ENCODE measurements at places on chromosomes 3 and 15.

DNA sequence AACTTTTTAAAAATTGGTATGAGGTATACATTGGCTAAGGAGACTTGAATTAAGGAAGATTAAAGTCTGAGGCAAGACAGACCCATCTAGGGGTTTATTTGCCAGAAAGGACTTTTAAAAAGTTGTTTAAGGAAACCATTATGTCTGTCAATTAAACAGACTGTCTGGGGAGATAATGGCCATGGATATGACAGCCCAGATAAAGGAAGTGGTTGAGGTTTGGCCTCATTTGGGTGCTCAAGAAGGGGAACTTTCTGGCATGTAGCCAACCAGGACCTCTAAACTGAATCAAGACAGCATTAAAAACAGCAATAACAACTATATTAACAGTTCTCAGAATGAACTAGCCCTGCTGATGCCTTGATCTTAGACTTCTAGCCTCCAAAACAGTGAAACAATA, 9.9 kb upstream of the CD200R1L start:
- no peak for DNase-seq

DNA sequence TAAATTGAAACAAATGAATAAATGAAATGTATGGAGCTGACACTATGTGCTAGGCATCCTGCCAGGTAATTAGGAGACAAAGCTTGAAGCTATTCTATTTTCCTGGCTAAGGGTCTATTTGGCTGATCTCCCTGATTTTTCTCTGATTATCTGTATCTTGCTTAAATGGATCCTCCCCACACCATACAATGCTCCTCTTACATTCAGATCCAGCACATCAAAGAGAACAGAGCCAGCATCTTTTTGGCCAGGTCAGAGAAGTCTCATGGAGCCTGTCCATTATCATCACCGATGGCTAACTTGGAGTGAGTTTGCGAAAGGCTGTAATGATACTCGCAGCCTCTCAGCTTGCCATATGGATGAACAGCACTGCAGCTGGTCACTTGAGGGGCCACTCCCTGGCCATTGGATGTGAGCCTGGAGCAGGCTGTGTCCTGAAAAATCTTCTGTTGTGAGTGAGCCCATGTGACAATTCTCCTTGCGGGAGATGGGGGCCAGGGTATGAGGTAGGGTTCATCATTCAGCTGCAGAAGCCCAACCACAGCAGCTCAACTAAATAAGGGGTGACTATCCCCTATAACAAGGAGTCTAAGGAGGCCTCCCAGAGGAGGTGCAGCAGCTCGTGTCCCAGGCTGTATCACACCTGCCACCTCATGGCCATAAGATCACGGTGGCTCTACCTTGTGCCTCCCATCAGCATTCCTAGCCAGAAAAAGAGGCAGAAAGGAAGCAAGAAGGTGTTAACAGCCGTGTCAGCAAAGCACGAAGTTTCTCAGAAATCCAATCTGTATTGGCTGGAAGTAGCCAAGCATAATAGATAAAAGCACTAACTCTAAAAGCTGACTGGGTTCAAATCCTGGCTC, 69.3 kb upstream of the ST8SIA2 start:
- no peak for DNase-seq

DNA sequence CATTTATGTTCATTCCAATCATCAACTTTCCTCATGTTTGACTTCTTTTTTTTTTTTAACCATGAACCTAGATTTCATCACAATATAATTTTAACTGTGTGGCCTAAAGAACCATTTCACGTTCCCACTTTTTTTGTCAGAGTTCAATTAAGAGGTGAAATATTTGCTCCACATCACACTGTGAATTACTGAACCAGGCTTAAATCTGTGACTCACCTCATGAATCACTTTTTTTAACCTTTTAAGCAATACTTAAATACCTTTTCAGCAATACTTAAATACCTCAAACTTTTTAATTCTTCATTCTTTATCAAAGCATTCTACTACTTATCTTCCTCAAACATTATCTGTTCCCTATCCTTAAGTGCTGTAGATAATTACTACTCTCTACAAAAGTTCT, 137.6 kb downstream of the SI start:
- DNase-seq = no peak

DNA sequence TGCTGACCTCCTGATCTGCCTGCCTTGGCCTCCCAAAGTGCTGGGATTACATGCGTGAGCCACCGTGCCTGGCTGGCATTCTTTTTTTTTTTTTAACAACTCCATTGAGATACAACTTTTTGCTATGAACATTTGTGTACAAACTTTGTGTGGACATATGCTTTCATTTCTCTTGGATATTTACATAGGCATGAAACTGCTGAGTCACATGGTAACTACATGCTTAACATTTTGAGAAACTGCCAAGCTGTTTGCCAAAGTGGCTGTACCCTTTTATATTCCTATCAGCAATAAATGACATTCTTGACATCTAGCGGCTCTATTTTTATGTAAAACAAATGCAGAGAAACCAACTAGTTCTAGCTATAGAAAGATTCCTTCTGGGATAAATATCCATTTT, 8.7 kb upstream of the YEATS2 start:
- no peak for DNase-seq

DNA sequence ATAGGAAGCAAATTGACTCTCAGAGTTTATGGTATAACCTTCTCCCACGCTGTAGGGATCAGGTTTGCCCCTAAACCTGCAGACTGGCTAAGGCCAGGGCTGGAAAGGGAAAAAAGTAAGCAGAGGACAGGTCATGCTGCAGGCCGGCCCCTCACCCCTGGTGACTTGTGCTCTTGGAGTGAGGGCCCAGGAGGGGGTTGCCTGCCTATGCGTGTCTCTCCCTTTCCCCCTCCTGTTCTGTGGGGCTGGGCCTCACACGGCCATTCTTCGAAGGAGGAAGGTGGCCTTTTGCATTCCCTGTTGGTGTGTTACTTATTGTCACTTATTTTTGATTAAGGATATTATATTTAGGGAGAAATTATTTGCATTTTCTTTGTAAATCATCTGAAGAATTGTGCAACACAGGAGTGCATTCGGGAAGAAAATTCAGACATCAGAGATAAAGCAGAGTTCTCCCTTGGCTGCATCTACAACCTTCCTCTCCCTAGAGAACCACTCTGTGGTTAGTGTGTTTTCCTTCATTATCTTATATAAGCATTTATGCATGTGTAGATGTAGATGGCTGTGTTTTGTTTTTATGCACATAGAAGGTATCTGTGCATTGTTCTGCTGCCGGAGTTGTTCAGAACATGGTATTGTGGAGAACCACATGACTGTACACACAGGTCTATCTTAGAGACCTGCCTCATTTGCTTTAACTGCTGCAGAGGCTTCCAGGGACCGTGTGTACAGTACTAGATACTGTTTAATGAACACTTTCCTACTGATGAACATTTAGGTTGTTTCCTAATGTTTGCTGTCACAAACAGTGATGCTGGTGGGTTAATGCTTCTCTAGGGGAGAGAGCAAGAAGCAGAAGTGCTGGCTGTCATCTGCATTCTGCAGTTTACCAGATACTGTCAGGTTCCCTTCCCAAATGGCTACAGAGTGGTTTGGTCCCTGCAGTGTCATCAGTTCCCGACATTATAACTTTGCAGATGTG, 133.5 kb downstream of the APBA2 start:
- no peak for DNase-seq

DNA sequence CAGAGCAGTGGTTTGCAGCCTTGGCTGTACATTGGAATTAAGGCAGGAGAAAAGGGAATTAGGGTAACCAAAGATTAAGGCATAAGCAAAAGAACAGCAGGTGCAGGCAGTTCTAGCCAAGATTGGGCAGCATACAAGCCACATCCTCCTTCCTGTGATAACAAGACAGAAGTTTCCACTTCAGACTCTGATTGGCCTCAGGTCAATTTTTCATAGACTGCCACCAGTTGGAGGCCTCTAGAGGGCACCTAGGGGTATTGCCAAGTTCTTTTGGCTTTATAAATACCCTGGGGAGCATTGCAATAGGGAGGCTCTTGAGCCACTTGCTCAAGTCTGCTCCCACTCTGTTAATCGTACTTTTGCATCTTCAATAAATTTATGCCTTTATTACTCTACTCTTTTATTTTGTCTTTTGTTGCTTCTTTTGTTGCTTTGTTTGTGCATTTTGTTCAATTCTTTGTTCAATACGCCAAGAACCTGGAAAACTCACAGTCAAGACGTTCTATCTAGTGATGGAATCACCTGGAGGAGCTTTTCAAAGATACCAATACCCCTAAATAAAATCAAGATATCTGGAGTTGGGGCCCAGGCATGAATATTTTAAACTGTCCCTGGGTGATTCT, 32.2 kb upstream of the FMN1 start:
- no peak for DNase-seq

DNA sequence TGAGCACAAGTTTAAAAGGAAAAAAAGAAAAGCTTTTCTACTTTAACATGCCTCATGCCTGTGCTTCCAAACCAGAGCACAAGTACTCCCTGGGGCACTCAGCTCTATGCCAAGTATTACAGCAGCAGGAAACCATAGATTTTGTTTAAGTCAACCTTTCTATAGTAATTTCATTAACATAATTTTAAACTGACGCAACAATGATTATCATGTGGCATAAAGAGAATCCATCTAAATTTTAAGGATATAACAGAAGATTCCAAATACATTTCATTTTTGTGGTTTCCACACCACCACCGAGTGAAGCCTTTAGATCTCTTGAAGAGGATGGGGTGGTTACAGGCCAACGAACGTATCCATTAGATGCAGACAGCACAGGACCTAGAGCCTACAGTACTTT, 112.1 kb downstream of the TNIK start:
- no peak for DNase-seq

GRCh38 chr15:42955518-42955917, 34.9 kb upstream of the TTBK2 start:
- DNase-seq = peak; percentile 40

GRCh38 chr15:29687204-29687815, 135.0 kb downstream of the TJP1 start:
- no peak for DNase-seq

DNA sequence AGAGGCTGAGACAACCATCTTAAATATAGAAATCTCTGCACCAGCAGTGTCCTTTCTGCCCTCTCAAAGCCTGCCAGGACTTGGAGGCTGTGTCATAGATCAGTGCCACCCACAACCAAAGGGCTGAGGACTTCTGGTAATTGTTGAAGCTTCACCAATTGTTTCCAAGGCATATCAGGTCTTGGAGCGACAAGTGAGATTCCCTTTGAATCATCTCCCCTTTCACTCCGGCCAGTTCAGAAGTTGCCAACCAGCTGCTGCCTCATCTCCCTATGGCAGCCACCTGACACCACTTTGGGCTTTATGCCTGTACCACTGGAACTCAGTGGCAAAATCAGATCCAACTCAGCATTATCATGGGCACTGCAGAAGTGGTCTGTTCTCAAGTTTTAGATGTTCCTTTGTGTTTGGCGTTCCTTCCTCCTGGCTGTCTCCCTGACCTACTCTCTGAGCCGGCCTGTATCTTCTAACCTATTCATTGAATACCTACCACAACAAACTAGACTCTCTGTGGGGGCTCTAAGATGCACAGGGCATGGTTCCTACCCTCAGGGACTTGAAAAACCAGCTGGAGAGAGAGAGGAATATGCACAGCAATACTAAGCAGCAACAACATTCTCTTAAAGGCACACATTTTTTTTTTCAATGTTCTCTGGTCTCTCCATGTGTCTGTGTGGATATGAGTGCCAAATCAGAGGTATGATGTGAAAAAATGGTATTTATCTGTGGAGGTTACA, 90.8 kb upstream of the PFN2 start:
- no peak for DNase-seq

DNA sequence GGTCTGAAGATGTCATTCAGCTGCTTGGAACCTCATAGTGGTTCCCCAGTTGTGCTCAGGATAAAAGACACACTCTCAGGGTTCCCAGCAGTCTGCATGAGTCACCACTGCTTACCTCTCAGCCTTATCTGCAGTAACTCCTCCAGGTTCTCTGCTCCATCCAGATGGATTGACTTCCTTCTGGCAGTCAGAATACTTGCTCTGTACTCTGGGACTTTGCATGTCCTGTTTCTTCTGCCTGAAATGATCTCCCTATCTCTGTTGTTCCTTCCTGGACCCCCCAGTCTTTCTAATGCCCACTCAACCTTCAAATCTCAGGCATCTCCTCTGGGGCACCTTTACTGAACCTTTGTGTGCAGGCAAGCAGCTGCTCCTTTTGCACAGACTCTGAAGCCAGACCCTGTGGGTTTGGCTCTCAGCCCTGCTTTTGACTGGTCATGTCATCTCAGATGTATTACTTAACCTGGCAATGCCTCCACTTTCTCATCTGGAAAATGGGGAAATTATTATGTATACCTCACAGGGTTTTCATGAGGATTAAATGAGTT, 38.4 kb downstream of the ITPR1 start:
- no peak for DNase-seq

- no peak for DNase-seq
Observed at GRCh38 chr3:175805825-175806224, 946.7 kb downstream of the NAALADL2 start.

- DNase-seq = peak; percentile 18
Observed at GRCh38 chr3:113441051-113441770, at the start of gene CFAP44. Gene CFAP44 (minus strand): TSS chr3:113441493. CDS start chr3:113433664, 7,829 bp downstream.

- DNase-seq = no peak
Observed at GRCh38 chr3:71858503-71859122, 73.7 kb upstream of the PROK2 start.

- peak; percentile 55 for DNase-seq
Observed at GRCh38 chr15:75809986-75810750, 33.1 kb upstream of the UBE2Q2 start.

- no peak for DNase-seq
Observed at GRCh38 chr3:127679534-127680145, 6.9 kb downstream of the ABTB1 start.

DNA sequence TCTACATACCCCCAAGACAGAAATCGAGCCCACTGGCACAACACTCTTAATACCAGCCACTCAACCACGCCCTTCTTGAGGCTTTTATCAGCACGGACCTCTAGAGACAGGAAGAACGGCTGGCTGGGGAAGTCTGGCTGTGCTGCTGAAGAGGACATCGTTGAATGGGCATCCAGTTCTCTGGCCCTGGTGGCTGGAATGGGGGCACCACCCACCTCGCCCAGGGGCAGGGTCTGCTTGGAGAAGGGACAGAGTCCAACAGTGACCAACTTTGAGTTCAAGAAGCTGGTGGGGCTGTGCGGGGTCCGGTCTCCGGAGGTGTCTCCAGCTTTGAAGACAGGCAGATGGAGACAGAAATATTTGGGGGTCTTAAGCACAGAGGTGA, 77.5 kb downstream of the ATP10A start:
- DNase-seq = no peak

GRCh38 chr3:115627180-115628074, 4.1 kb downstream of the GAP43 start:
- DNase-seq = no peak

- DNase-seq = no peak
Observed at GRCh38 chr3:9681723-9682081, 21.9 kb upstream of the CPNE9 start.
